Epithelial cell of proximal tubule (primary cell): ENCODE measurements at places on chromosomes 3 and 15. TPM values are rescaled to one million over a fixed set of nuclear protein-coding genes. Genes with fewer than 3 reads are reported as not detected.

- DNase-seq = no peak
Observed at GRCh38 chr15:59059076-59059597, 45.8 kb upstream of the CCNB2 start.

Gene STRC
- total RNA-seq = 0.07 and 0.17 TPM in 2 replicates

Gene CCR9
- total RNA-seq = 0.17 TPM in 1 of 2 replicates, not detected in the other

Gene LRRIQ4
- total RNA-seq = 0.07 TPM in 1 of 2 replicates, not detected in the other
